EH (cell line): ENCODE measurements at places on chromosomes 11 and 22.

- DNase-seq = peak; percentile 61
Observed at GRCh38 chr11:57480409-57481137, 20.2 kb downstream of the RTN4RL2 start.

GRCh38 chr11:101053492-101053891 lies 76.1 kb downstream of the PGR start:
- DNase-seq = no peak

- DNase-seq = peak; percentile 96
Observed at GRCh38 chr11:23903044-23903704, 593.7 kb upstream of the LUZP2 start.

DNA sequence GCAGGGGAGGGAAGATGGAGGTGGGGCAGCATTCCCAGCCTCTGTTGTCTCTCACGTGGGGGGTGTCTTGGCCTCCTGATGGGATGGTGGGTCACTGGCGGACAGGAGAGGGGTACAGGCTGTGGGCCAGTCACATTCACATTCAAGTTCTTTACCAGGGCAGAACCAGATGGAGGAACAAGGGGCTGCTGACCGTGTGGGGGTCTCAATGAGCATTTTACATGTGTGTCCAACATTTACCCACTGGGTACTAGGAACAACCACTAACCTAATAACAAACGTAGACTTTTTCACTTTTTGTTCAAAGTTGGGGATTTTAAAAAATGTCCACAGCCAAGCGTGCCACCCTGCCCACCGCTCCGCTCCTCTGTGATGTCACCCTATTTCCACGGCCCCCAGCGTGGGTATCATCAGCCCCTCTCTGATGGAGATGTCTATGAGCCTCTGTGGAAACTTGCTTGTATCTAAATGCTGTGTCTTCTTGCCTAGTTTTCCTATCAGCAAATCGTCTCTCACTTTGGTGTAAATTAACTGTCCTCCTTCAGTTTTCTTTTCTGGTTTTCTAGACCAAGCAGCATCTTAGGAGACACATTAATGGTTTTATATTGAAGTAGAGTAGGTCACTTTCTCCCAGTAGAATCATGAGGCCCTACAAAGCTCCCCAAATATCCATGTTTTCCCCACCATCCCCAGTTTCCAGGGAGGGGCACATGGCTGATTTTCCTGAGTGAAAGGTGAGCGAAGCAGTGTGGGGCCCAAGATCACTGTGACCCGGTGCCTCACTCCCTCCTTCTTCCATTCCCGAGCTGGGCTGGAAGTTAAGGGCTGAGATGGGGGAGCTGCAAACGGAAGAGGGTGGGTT lies 936.7 kb downstream of the BRD1 start:
- no peak for DNase-seq

DNA sequence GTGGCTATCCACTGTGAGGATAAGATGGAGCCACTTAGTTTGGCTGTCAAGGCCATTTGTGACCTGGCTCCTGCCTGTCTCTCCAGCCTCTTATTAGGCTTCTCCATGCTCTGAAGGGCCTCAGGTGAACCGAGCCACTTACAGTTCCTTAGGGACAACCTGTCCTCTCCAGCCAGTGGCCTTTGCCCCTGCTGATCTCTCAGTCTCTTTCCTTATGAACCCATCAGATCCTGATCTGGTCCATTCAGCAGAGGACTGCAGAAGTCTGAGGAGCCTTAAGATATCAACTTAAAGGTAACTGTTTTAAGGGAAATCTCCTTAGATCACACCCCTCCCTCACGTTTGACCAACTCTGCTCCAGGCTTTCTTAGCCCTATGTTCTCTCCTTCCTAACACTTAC lies 2.4 kb downstream of the DUSP18 start:
- no peak for DNase-seq

DNA sequence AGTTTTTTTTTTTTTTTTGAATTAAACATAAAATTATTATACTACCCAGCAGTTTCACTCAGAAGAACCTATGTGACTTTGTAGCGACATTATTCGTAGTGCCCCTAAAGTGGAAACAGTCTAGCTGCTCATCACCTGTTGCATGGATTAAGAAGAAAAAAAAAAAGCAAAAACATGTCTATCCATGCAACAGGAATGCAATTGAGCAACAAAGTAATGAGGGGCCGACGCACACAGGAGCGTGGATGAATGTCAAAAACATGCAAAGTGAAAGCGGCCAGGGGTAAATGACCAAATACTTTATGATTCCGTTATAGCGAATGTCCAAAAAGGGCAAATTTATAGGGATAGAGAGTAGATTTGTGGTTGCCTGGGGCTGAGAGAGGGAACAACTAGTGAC lies 16.3 kb downstream of the MYO18B start:
- peak; percentile 77 for DNase-seq

DNA sequence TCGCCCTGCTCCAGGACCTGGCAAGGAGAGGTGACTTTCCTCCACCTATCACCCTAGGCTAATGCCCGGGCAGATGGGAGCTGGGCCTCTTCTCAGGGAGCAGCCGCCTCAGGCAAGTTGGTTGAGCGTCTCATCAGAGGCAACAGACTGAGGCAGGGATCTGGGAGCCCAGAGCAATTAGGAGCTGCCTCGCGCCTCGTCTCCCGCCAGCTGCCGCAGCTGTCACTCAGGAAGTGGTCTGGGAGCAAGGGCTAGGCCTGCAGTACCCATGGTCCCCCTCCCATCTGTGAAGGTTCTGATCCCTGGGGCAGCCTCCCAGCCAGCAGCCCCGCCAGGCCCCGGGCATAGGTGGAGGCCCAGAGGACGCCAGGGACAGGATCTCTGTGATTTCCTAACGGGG lies 4.6 kb upstream of the CABP7 start:
- no peak for DNase-seq

- DNase-seq = no peak
Observed at GRCh38 chr11:47667135-47667534, 24.8 kb upstream of the MTCH2 start.

DNA sequence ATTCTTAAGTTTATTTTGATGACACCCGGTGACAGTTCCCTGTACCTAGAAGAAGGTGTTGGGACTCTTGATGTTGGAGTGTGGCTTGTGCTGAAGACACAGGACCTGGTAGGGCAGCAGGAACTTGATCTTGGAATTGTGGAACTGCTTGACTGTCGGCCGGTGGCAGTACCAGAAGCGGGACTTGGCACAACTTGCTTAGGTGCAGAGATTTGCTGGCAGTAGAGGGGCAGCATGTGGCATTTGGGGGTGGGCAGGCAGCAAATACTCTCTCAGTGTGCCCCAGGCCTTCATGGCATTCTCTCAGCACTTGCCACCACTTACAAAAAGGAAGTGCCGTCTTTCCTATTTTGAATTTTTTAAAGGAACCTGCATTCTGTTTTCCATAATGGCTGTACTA lies 3.6 kb downstream of the PEX26 start:
- no peak for DNase-seq

DNA sequence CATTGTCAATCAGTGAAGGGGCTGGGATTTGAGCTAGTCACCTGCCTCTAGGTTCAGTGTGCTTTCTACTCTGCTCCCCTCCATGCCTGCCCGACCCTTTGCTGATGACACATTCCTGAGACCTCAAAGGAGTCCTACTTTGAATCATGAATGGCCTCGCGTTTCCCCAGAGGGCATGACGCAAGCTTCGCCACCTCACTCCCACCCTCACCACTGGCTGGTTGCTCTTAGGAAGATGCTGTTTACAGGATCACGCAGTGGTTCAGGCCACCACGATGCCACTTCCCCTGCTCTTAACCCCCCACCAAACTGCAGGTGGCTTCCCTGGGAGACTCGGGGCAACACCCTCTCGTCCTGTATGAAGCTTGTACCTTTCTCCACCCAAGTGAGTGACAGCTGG lies 62.9 kb upstream of the B3GAT1 start:
- no peak for DNase-seq

- no peak for DNase-seq
Observed at GRCh38 chr11:24833573-24833972, 336.7 kb downstream of the LUZP2 start.

GRCh38 chr11:14422052-14422813 lies 63.2 kb upstream of the RRAS2 start:
- peak; percentile 100 for DNase-seq

- no peak for DNase-seq
Observed at GRCh38 chr11:113192121-113192925, 122.1 kb upstream of the TTC12 start.

DNA sequence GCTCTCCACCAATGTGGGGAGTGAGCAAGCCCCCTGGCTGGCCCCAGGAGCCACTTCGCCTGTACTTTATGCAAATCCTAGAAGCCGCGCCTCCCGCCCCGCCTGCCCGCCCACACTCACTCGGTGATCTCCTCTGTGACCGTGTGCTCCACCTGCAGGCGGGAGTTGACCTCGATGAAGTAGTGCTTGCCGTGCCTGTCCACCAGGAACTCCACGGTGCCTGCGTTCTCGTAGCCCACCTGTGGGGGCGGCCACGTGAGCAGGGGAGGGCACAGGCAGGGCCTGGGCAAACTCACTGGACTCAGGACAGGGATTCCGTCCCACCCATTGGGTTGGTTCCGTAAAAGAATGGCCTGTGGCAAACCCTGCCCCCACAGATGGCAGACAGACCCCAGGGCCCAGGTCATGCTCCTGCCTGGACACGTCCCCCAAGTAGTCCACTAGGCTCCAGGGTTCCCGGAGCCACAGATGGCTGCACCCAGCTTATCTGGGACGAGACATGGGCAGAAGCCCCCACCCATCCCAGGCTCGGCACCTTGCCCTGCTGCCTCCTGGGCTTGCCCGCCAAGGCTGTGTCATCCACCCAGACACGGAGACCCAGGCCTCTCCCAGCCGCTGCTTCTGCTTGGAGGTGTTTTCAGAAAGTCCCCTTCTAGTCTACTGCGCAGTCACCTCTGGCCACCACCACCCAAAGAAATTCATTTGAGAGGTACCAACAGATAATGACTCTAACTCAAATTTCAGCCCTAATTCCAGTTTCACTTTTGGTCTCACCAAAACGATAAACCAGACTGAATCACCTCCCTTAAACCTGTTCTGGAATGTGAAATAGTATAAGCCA lies 12.1 kb downstream of the LRFN4 start:
- DNase-seq = no peak

GRCh38 chr11:92703449-92703830 lies 266.0 kb upstream of the MTNR1B start:
- peak; percentile 68 for DNase-seq

DNA sequence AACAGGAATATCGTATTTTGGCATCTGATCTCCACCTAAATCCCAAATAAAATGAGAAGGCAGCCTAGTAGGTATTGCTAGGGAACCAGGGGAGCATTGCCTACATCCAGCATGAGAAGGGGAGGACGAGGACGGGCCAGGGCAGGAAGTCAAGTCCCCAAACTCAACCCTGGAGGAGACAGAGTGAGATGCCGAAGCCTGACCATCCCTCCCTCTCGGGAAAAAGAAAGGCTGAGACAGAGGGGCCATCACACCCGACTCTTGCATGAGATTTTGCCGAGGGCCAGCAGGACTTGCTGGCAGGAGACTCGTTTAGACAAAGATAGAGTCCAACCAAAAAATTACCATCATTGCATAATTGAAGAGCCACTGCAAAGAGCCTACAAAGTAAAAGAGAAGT lies 50.2 kb upstream of the SPATA19 start:
- no peak for DNase-seq

- DNase-seq = no peak
Observed at GRCh38 chr11:102604011-102604410, 21.1 kb downstream of the MMP20 start.

DNA sequence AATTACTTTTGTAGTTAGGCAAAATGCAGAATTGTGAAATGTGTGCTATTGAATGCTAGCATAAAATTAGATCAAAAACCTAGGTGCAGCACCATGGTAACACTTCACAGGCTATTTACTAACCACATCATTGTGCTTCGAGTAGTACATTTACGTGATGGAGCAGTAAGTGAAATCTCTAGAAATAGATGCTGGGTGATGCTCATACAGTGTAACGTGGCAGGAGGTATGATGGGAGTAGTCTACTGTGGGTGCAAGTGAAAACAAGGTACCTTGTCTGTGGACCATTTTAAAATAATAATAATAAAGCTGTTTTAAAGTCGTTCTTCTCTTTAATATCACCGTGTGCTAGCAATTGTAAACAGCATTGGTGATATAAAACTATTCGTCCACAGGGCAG lies 132.3 kb downstream of the DYNC2H1 start:
- DNase-seq = no peak

- peak; percentile 48 for DNase-seq
Observed at GRCh38 chr11:111602865-111603610, 789 bp downstream of the SIK2 start.

- DNase-seq = no peak
Observed at GRCh38 chr11:123338997-123339752, 90.9 kb upstream of the GRAMD1B start.

DNA sequence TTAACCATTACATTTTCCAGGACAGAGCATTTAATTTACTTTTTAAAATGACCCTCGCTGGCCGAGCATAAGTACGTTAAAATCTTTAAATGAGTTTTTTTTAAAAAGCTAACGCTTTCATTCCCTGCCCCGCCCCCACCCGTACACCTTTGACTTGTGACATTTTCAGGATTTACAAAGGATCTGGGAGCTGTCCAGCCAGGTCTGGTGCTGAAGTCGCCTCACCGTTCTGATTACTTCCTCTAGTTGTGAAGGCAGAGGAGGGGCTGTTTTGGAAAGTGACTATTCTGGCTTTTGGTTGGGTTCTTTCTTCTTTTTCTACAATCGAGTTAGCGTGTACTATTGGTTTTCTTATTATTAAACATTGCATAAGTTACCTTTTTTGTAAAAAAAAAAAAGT lies 2.9 kb downstream of the C11orf87 start:
- no peak for DNase-seq

- DNase-seq = no peak
Observed at GRCh38 chr11:62419314-62419929, 589 bp downstream of the SCGB1A1 start.

DNA sequence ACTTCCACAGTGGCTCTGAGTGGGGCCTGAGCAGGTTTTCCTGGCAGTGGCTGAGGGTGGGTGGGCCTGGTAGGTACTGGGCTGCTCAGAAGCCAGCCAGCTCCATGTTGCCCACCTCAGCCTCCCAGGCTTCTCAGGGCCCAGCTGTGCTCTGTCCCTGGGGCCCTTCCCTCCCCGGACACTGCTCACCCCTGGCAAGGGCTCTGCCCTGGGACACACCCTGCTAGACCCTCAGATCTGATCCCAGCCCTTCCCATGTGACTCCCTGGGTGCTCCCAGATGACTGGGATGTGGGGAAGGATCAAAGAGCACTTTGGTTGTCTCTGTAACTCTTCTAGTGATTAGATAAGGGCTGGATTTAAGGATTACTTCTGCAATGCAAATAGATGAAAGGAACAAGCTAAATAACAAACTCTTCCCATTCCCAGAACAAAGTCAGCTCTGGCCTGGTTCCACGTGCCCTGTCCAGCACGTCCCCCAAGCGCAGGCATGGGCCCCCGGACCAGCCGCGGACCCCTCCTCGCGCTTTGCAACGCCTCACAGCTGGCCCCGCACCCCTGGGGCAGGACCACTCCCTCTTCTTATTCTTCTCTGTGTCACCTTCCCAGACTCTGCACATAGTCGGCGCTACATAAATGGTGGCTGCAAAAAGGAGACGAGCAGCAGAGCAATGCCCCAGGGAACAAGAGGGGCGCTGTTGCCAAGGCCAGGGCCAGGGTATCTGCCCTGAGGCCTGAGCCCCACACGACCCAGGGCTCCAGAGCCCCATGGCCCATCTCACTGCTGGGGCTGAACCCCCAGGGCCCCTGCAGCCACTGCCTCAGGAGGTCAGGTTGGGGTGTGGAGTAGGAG lies 5.7 kb upstream of the KRTAP5-6 start:
- DNase-seq = no peak

- no peak for DNase-seq
Observed at GRCh38 chr11:64297699-64298358, 2.3 kb upstream of the CATSPERZ start.

GRCh38 chr22:44373234-44373633 lies 60.5 kb upstream of the SHISAL1 start:
- no peak for DNase-seq
